ENCODE measurements at places on chromosomes 16 and 17.

DNA sequence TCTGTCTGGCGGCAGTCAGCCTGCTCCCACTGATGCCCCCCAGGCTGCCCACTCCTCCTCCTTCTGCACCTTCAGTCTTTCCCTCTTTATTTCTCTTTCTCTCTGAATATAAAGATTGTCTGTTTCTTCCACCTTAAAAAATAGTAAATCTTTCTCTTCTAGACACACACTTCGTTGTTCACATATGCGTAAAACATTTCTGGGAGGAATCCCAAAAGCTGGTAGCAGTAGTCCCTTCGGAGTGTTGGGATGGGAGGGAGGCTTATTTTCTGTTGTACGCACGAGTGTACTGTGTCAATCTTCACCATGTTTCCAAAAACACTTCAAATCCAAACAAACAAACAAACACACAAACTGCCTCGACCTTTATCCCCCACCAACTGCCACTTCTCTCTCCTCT is 9.9 kb downstream of the OSBPL7 start:
- DNase-seq, result no peak

GRCh38 chr16:69522732-69523404 is 42.9 kb upstream of the NFAT5 start:
- no peak for DNase-seq

GRCh38 chr17:67044016-67044772 is at the start of gene CACNG1:
Gene CACNG1 (plus strand): TSS chr17:67044554. CDS start chr17:67044661, 107 bp downstream.
- no peak for DNase-seq

GRCh38 chr16:77744141-77744540 is 21.8 kb downstream of the NUDT7 start:
- DNase-seq, result no peak

DNA sequence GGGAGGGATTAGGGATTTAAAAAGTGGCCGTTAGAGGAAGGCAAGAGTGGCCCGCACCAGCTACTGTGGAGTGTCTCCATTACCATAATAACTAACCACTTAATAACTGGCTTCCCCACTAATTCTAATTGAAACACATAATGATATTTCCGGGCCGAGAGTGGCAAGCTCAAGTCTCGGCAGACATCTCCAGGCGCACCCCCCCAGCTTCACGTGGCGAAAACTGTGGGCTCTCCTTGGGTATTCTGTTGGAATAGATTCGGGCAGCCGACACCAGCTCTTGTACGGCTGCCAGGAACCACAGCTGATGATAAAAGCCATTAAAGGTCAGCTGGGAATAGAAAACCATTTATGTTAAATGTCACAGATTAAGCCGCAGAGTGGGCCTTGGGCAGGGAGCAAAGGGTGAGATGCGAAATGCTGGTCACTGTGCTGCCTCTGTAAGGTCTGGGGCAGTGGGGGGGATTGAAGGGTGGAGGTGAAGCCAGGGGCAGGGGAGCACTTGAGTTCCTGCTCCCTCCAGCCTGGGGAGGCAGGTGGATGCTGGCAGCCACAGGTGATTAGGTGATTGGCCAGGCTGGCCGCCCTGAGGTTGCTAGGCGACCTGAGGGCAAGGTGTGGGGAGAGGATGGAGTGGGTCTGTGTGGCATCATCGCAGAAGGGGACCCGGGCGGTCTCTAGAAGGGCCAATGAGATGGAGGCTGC is 115.6 kb upstream of the SDK2 start:
- DNase-seq, result no peak

GRCh38 chr16:80040413-80040812 is 439.9 kb upstream of the MAF start:
- DNase-seq, result no peak

GRCh38 chr17:80986046-80986445 is 5.6 kb upstream of the CHMP6 start:
- no peak for DNase-seq

All from CD4-positive, alpha-beta T cell treated with Interleukin-6 for 4 hours (primary cell).